ENCODE measurements at places on chromosomes 5 and 9. TPM values are rescaled to one million over a fixed set of nuclear protein-coding genes. Genes with fewer than 3 reads are reported as not detected.

DNA sequence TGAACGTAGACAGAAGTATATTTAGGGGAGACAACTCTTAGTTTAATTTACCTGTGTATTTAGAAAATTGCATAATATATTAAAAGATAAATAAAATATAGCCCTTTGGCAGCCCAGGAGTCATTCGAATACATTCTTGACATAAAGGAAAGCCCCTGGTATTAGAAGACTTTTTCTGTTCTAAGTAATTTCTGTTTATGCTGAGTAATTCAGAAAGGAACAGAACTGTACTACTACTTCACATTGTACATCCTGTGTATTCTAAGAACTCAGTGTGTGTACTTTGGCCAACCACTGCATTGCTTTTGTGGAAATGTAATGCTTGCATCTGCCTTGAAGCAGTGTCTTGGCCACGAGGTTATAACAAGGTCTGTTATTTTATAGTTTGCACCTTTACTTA is 136.4 kb downstream of the KDM4C start:
- no peaks in the 10 kb centered on the region for H3K27me3 ChIP-seq
- H3K27ac ChIP-seq: no peak overlapping the region
- no peaks in the 10 kb centered on the region for H3K4me1 ChIP-seq
- H3K4me3 ChIP-seq: no peak overlapping the region
- H3K36me3 ChIP-seq: no peaks in the 10 kb centered on the region

DNA sequence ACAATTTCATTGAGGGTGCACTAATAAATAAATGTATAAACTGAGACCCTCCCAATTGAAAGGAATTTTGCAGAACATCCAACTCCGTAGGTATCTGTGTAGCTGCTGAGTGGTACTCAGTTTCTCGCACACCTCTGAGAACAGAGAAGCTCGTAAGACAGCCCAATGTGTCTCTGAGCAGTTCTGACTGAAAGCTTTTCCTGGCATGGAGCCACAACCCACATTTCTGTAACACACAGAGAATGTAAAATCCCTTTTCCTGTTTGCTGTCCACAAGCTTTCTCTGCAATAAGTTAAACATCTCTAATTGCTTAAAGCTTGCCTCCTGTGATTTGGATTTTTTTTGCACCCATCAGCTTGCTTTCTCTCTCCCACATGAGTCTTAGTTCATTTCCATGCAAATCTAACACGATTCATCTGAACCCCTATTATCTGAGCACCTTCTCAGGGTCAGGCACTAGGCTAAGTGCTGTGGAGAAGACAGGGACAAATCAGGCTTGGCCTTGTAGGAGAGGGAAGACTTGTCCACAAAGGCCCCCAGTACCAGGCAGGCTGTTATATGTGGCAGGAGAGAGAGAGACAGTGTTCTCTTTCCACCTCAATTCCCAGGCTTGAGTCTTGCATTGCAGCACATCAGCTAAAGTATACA is 44.2 kb upstream of the COL15A1 start:
- H3K27me3 ChIP-seq: no peaks in the 10 kb centered on the region
- peak; percentile 67 for DNase-seq
- no peak overlapping the region for H3K27ac ChIP-seq
- peaks cover 29% of the 10 kb centered on the region for H3K4me1 ChIP-seq
- no peaks in the 10 kb centered on the region for H3K36me3 ChIP-seq

The TMEM252 gene
- not detected for total RNA-seq

DNA sequence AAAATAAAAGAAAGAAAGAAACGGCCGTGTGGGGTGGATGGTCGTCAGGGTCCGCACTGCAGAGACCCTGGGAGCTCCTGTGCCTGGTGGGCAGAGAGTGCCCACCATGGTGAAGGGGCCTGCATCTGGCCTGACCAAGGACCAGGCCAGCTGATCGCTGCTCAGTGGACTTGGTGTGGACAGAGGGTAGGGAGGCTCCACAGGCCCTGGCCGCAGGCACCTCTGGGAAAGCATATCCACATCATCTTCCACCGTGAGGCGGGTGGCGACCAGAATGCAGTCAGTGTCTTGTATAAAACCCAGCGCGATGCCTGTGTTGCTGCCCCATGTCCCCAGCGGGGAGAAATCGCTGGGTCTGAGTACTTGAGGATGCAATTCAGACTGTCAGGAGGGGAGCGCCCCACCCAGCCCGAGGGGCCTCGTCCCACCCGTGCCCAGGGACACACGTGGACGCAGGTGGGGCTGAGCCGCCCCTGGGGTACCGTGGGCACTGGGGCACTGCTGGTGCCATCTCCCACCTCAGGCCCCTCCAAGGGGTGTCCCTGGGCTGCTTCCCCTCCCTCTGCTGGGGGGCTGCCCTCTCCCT is 27.8 kb upstream of the SLC6A19 start:
- H3K27ac ChIP-seq: peak overlapping the region; percentile 46
- H3K4me3 ChIP-seq: no peak overlapping the region
- DNase-seq: no peak
- H3K27me3 ChIP-seq: peaks cover 8% of the 10 kb centered on the region

GRCh38 chr5:165569551-165569950 is 2064.1 kb downstream of the MAT2B start:
- H3K4me1 ChIP-seq: no peaks in the 10 kb centered on the region
- no peaks in the 10 kb centered on the region for H3K27me3 ChIP-seq
- H3K4me3 ChIP-seq: no peak overlapping the region
- no peak overlapping the region for H3K27ac ChIP-seq

The CCDC180 gene
- 0.03 TPM for total RNA-seq

- H3K36me3 ChIP-seq: no peaks in the 10 kb centered on the region
- no peak overlapping the region for H3K4me3 ChIP-seq
- no peaks in the 10 kb centered on the region for H3K27me3 ChIP-seq
- DNase-seq: peak; percentile 82
- no peak overlapping the region for H3K27ac ChIP-seq
Measured at GRCh38 chr5:73213566-73213998, 40.6 kb downstream of the TMEM174 start.

DNA sequence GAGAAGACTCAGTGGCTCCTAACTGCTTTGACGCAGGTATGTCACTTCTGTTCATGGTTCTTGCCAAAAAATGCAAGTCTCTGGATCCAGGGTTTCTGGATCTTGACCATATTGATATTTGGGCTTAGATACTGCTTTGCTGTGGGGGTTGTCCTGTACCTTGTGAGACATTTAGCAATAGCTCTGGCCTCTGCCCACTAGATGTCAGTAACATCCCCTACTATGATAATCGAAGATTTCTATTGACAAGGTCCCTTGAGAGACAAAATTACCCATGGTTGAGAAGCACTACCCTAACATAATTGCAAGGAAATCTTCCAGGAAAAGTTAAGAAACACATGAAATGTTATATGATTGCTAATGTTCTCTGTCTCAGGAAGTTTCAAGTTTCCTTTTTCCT is 285.4 kb downstream of the TMEM232 start:
- H3K27me3 ChIP-seq: no peaks in the 10 kb centered on the region
- no peak for DNase-seq
- H3K4me3 ChIP-seq: no peak overlapping the region
- no peak overlapping the region for H3K27ac ChIP-seq
- H3K36me3 ChIP-seq: no peaks in the 10 kb centered on the region

GRCh38 chr5:33662722-33663427 is 222.1 kb downstream of the TARS1 start:
- no peaks in the 10 kb centered on the region for H3K4me1 ChIP-seq
- no peak overlapping the region for H3K27ac ChIP-seq
- DNase-seq: no peak
- H3K4me3 ChIP-seq: no peak overlapping the region

The SPEF2 gene
- total RNA-seq: not detected

GRCh38 chr5:157603333-157604190 is 28.0 kb upstream of the ADAM19 start:
- no peaks in the 10 kb centered on the region for H3K36me3 ChIP-seq
- peaks cover 56% of the 10 kb centered on the region for H3K4me1 ChIP-seq
- H3K27ac ChIP-seq: peak overlapping the region; percentile 91
- no peaks in the 10 kb centered on the region for H3K27me3 ChIP-seq
- peak; percentile 93 for DNase-seq

DNA sequence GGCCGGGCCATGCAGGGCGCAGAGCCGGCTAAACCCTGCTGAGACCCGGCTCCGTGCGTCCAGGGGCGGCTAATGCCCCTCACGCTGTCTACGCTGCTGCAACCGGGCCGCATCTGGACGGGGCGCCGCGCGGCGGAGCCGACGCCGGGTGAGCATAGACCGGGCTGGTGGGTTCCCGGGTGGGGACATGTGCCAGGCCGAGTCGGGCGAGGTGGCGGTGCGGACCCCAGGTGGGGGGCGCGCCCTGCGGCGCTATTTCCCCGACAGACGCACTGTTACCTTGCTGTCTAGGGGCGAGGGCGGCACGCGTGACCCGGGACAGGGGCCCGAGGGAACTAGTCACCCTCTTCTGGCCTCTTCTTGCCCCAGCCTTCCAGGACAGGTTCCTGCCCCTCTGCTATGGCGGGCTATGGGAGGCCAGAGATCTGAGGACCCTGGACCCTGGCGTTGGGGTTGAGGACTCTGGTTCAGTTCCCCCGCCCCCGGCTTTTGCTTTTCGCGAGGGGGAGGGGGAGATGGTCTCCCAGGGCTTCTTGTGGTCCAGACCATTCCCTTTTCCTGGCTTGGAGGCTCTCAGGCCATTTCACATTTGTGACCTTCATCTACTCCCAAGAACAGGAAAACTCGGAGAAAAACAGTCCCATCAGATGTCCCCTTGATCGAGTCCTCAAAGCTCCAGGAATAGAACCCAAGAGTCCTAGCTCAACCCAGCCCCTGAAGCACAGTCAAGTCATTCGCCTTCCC is 536 bp downstream of the SLC27A4 start:
- peak; percentile 37 for DNase-seq
- peaks cover 26% of the 10 kb centered on the region for H3K36me3 ChIP-seq
- H3K27ac ChIP-seq: no peak overlapping the region
- peaks cover 7% of the 10 kb centered on the region for H3K4me1 ChIP-seq

GRCh38 chr5:56092115-56092514 is 97.4 kb upstream of the IL6ST start:
- H3K4me3 ChIP-seq: no peak overlapping the region
- no peak overlapping the region for H3K27ac ChIP-seq
- H3K27me3 ChIP-seq: no peaks in the 10 kb centered on the region
- H3K4me1 ChIP-seq: peaks cover 10% of the 10 kb centered on the region
- H3K36me3 ChIP-seq: no peaks in the 10 kb centered on the region

DNA sequence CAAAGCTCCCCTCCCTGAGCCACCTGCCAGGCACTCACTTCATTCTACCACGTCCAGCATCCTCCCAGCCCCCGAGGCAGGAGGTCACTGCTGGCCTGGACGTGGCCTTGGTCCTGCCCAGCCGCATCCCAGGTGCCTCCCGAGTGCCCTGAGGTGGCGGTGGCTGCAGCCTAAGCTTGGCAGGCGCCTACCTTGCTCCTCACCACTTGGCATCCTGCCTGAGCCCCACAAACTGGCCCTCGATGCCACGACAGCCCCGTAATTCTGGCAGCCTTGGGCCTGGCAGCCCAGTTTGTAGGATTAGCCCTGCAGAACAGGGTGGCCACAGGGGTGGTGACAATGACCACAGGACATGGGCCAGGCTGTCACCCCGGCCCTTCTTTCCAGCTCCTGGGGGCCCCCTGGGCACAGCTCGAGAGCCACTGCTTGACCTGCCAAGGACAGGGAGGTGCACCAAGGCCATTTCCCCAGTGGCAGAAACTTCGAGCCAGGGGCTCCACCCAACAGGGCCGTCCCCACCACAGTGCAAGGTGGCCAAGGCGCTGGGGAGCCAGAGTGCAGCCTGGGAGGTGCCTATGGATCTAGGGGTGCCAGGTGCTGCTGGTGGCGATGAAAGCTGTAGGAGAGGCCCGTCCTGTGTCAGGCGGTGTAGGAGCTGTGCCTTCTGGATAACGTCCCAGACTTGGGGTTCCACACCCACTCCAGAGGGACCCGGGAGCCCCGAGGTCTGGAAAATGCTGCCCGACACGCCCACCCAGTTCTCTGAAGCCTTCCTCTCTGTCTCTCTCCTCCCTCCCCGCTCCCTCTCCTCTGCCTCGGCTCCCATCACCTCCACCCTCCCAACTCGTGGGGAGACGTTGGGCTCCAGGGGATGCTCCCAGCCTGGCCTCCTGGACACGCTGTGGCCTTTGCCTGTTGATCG is 18.4 kb downstream of the NKD2 start:
- no peak overlapping the region for H3K27ac ChIP-seq
- H3K4me3 ChIP-seq: no peak overlapping the region
- H3K4me1 ChIP-seq: no peaks in the 10 kb centered on the region
- H3K36me3 ChIP-seq: no peaks in the 10 kb centered on the region

The SPATA6L gene
- total RNA-seq: not detected

- H3K4me1 ChIP-seq: peaks cover 42% of the 10 kb centered on the region
- DNase-seq: peak; percentile 91
- H3K36me3 ChIP-seq: peaks cover 64% of the 10 kb centered on the region
- H3K27ac ChIP-seq: peak overlapping the region; percentile 60
- H3K27me3 ChIP-seq: no peaks in the 10 kb centered on the region
- peak overlapping the region; percentile 68 for H3K4me3 ChIP-seq
Measured at GRCh38 chr5:177495243-177496060, 2.0 kb downstream of the PDLIM7 start.

- no peaks in the 10 kb centered on the region for H3K4me1 ChIP-seq
- H3K36me3 ChIP-seq: no peaks in the 10 kb centered on the region
- no peak for DNase-seq
Measured at GRCh38 chr5:101717721-101718120, 578.4 kb downstream of the SLCO4C1 start.

The ABO gene
- not detected for total RNA-seq

DNA sequence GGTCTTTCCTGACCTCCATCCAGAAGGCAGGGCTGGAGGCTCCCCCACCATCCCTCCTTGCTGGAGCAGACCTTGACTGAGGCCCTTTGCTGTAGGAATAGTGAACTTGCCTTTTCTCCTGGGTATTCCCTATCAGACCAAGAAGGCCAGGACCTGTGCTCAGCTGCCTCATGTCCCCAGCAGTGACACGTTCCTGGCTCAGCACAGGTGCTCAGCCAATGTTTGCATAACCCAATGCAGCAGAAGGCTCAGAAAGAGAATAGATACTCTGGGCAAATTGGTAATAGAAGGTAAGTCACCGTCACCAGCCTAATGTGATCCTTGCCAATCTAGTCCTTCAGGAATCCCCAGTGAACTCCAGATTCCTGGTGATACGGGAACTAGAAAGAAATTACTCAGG is 96.4 kb downstream of the ACTL7B start:
- H3K4me1 ChIP-seq: no peaks in the 10 kb centered on the region
- H3K27me3 ChIP-seq: no peaks in the 10 kb centered on the region
- H3K4me3 ChIP-seq: no peak overlapping the region
- no peak overlapping the region for H3K27ac ChIP-seq
- no peak for DNase-seq
- H3K36me3 ChIP-seq: no peaks in the 10 kb centered on the region

- H3K27me3 ChIP-seq: no peaks in the 10 kb centered on the region
- no peak overlapping the region for H3K27ac ChIP-seq
- H3K4me3 ChIP-seq: no peak overlapping the region
- no peaks in the 10 kb centered on the region for H3K36me3 ChIP-seq
- H3K4me1 ChIP-seq: peaks cover 11% of the 10 kb centered on the region
Measured at GRCh38 chr5:60026161-60026560, 132.6 kb upstream of the PDE4D start.

Data from SJSA1 (cell line).